ENCODE measurements at places on chromosomes 5 and 9.

- DNase-seq, result no peak
Observed at GRCh38 chr9:71781391-71781790, 13.1 kb upstream of the CEMIP2 start.

GRCh38 chr9:71816916-71817451 is 48.7 kb upstream of the CEMIP2 start:
- DNase-seq, result no peak

DNA sequence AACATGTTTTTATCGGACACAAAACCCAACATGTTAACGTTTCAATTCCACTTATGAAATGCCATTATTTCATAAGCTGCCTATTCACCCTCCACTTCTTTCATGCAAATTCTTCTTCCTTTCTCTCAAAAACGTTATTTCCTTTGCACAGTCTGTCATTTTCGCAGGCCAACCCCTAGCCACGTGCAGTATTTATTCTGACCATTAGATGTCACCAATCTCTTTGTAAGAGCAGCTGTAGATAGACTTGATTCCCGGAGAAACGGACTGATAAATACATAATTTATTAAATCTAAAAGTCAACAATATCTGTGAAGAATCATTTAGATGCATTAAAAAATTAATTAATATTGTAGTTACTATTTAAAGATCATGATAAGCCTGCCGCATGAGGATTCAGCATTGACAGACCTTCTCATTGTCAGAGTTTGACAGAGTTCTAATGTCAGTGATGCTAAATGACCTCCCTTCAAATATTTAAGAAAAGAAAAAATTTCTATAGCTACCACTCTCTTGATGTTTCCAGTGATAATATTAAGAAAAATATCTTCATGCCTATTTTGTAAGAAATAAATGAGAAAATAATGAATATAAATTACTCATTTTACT is 933.6 kb downstream of the CDH12 start:
- DNase-seq, result peak; percentile 14

- no peak for DNase-seq
Observed at GRCh38 chr5:150085950-150086715, at the start of gene CSF1R. CSF1R (minus strand) TSS chr5:150086554; CDS start chr5:150086427, 127 bp downstream.

DNA sequence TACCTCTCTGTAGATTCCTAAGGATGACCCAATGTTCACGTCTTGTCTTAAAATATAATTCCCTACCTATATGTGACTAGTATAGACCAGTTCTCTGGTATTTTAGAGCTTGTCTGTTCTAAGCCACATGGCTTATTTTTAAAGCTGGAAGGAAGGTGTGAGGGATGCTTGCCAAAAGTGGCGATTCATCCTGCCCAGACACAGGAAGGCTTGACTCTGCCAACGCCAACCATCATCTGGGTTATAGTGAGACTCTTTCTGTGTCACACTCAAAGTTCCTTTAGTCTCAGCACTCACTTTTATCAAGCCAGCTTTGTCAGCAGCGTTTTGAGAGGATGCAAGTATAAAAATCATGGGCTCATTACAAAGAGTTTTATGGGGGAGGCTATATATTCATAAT is 500.0 kb downstream of the PTPRD start:
- no peak for DNase-seq
